ENCODE measurements at places on chromosomes 16 and 17.

DNA sequence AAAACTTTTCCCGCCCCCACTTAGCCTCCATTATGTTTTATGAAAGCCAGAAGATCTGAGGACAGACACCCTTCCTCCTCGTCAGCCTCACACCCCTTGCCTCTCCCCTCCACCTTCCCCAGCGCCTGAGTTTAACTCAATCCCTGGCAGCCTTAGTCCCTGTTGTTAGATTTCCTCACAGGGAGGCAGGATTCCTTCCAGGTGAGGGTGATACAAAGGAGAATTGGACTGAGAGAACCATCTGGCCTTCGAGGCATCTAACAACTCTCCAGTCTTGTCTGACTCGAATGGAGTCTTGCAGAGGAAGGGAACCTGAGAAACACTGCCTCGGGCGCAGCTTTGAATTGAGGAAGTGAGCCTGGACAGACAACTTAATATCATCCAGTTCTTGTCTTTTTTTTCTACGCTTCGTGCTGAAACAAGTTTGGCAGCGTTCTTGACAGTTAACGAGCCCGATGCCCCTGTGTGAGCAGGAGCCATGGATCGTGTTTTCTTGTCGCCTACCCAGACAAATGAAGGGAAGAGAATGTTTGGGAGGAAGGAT lies 1.3 kb upstream of the ZNF768 start:
- DNase-seq, result no peak

DNA sequence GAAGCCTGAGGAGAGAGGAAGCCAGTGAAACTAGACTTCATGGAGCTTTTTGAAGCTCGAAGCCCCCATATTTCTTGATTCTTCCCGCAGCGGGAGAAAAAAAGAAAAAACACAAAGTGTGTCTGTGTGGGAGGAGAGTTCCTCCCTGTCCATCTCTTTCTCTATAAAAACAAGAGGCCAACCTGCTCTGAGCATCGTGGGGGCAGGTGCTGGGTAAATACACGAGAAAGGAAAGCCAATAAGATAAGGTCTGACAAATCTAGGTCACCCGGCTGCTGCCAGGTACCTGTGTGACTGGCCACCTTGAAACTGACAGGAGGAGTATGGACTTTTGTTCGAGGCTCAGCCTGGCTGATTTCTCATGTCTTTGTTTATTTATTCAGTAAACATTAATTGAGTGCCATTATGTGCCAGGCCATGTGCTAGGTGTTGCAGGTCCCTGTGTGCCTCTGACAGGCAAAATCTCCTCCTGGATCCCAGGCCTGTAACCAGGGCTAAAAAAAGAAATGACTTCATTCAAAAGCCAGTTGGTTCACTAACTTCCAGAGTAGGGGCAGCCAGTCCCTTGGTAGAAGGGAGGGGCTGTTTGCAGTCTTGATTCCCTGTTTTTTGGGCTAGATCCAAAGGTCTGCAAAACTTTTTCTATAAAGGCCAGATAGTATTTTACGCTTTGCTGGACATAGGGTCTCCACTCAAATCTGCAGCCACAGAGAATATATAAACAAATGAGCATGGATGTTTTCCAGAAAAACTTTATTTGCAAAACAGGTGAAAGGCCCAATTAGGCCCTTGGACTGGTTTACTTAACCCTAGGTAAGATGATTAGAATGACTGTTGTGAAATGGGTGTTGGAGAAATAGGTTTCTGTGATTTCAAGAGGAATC lies 35.6 kb downstream of the YPEL2 start:
- DNase-seq, result no peak

- no peak for DNase-seq
Measured at GRCh38 chr16:28175715-28176114, 36.0 kb downstream of the XPO6 start.

- no peak for DNase-seq
Measured at GRCh38 chr16:47143677-47144558, at the start of gene NETO2. Gene NETO2 (minus strand): TSS chr16:47143945. CDS start chr16:47143612, 333 bp downstream.

DNA sequence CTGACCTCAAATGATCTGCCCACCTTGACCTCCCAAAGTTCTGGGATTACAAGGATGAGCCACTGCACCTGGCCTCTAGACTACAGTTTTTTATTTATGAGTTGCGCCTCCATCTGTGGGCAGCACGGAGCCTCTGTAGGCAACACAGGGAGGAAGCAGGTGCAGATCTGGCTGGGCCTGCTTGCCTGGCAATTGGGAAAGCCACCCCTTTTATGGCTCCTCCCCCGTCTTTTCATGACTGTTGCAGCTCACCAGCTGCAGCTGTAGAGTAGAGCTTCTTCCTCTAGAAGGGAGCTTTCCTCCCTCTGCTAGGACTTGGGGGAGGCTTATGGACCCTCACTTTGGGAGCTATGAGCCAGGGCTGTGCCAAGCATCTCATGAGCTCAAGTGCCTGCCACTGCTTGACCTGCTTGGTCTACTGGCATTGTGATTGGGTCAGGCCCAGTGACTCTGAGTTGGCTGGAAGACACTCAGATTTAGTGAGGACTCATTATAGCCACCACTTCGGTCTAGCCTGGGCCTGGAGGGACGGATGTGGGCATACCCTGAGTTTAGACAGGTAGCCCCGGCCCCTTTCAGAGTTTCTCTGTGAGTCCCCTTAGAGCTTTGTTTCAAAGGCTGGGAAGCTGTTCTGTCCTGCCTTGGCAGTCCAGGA lies 6.9 kb upstream of the SLC7A6 start:
- no peak for DNase-seq
